Naive thymus-derived CD4-positive, alpha-beta T cell (primary cell): ENCODE measurements at places on chromosomes 3 and 15. TPM values are rescaled to one million over a fixed set of nuclear protein-coding genes. Genes with fewer than 3 reads are reported as not detected.

CAMK2N2 gene
- total RNA-seq, result not detected

PLA2G4D gene
- not detected for total RNA-seq

FOXL2 gene
- total RNA-seq, result not detected

AHSG gene
- not detected for total RNA-seq

BFSP2 gene
- not detected for total RNA-seq

TUSC7 gene
- total RNA-seq, result not detected

CYP1A1 gene
- not detected for total RNA-seq

AADAC gene
- not detected for total RNA-seq

TBCCD1 gene
- 20.3 TPM for total RNA-seq

LTK gene
- 6.5 TPM for total RNA-seq

CCR2 gene
- total RNA-seq, result 15.8 TPM

SMCO1 gene
- not detected for total RNA-seq

BHLHE40 gene
- total RNA-seq, result 3.9 TPM

SOX2 gene
- total RNA-seq, result not detected

C3orf49 gene
- total RNA-seq, result not detected

RPL29 gene
- 1,152 TPM for total RNA-seq

SLC6A20 gene
- total RNA-seq, result not detected

DPP8 gene
- total RNA-seq, result 54.6 TPM

KLHL25 gene
- total RNA-seq, result 10.6 TPM

FGD5 gene
- 0.37 TPM for total RNA-seq

ATR gene
- total RNA-seq, result 30.5 and 31.3 TPM in 2 replicates

TOP2B gene
- 169 TPM for total RNA-seq

TGM5 gene
- not detected for total RNA-seq

LAMB2 gene
- not detected in 2 replicates for total RNA-seq

OXTR gene
- total RNA-seq, result 0.20 TPM

DCBLD2 gene
- 2.9 TPM for total RNA-seq

SRP14 gene
- total RNA-seq, result 112 TPM

CSPG5 gene
- total RNA-seq, result 0.10 TPM

SCG5 gene
- 0.37 TPM for total RNA-seq

C3orf85 gene
- total RNA-seq, result not detected

CNBP gene
- 316 and 327 TPM in 2 replicates for total RNA-seq
